ENCODE measurements at places on chromosomes 1 and 21.
A peak's percentile ranks its signal among the peaks of the same experiment; 100 is the strongest.

GRCh38 chr1:90911353-90911752, 110.5 kb downstream of the ZNF644 start:
- no peak for DNase-seq

DNA sequence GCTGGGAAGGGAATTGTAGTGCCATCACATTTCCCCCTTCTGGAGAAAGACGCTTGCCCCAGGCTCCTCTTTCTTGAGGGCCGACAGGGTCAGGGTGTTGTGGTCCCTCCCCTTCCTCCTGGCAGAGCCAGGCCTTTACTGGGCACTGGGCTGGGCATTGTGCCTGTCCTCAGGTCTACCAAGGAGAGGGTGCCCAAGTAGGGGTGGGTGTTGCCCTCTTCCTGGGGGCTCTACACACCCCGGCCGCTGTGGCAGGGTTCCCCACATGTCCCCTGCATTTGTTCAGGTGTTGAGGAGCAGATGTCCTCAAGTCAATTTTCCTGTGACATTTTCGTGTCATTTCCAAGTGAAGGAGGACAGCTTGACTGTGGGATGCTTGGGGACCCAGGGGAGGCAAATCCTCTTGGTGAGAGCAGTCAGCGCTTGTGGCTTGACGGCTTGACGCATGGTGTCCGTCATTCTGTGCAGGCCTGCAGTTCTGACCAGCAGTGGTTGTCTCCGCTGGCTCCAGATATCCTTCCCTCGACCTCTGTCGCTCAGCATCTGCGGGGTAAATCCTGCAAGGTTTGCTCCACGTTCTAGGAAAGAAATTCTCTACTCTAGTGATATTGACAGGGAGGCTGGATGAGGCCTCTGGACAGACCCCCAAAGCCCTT, 181.9 kb upstream of the VAMP3 start:
- DNase-seq = no peak

DNA sequence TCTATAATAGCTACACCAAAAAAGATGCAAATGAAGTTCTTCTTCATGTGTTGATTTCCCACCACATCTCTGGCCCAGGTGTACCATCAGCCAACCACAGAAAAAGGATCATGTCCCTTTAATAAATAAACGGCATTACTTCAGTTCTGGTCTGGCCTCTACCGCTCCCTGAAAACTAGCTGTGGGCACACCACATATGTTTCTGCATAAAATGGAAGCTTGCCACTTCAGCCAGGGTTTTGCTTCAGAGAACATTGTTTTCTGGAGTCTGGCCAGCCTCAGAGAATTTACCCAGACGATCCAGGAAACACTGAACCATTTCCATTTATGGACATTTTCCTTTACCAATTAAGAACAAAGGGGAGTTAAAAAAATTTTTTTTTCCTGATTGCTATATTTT, 5.8 kb upstream of the LAMC2 start:
- DNase-seq = no peak

- DNase-seq = peak; percentile 51
Measured at GRCh38 chr1:24898152-24898908, 31.7 kb downstream of the RUNX3 start.

DNA sequence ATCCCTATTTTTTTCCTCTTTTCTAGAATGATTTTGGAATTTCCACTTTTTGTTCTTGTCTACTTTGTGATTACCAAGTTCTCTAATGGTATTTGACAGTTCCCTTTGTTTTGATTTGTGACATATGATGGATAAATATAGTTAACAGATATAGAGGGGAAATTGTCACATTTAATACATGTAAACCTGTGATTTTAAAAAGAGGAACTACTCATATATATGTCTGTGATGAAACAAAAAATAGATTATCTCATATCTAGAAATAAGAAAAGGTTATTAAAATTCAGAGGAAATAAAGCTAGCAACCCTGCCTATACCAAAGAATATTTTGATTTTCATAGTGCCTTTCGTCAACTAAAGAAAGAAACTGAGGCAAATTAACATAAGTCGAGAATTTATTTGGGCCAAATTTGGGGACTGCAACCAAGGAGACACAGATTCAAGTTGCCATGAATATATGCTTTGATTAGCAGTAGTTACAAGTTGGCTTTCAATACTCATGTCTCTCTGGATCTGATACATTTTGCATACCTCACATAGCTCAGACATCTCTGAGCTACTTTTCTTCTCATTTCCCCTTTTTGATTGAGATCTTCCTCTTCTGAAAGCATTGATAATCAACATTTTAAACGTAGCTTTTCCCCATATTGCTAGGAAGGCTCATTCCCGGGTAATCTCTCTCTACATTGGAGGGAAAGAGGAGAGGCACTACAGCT, 15.6 kb upstream of the C21orf91 start:
- DNase-seq = no peak

DNA sequence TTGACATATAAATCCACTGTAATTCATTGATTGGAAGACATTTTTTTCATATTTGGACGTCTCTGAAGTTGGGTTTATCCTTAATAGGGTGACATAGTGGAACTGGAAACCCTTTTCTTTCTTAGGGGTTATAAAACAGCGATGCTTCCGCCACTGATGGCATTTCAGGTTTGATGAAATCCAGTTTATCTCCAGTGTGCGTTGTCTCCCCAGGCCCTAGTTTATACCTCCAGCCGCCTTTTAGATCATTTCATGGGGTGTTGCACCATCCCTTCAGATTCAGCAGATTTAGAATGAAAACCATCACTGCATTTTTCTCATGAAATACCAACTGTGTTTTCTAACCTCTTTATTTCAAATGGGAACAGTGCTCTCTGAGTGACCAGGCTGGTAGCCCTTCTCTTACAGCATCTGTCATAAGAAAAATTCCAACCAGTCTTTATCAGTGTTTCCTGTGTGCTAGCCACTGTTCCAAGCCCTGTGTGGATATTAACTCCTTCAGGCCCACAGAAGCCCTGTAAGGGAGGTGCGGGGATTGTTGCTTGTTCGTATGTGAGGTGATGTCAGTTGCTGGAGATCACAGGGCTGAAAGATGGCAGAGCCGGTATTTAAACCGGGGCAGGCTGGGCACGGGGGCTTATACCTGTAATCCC, 19.0 kb downstream of the H6PD start:
- no peak for DNase-seq

GRCh38 chr1:236615399-236616148, 11.3 kb upstream of the HEATR1 start:
- no peak for DNase-seq

DNA sequence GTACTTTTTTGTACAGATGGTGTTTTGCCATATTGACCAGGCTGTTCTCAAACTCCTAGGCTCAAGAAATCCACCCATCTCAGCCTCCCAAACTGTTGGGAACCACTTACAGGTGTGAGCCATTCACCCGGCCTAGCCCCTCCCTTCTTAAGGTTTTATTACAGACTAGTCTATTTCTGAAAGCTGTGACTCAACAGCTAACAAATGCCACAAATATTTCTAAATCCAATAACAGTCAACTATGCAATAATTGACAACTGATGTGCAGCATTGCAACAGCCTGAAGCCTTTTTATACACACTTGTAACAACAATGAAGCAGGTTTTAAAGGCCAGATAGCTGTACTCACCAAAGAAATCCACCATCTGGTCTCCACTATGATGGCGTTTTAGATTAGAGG, 51.4 kb downstream of the GRIK1 start:
- DNase-seq = no peak

GRCh38 chr21:41851090-41851790, 27.9 kb downstream of the PRDM15 start:
- DNase-seq = no peak

GRCh38 chr1:110760321-110760720, 85.6 kb upstream of the KCNA3 start:
- DNase-seq = no peak

DNA sequence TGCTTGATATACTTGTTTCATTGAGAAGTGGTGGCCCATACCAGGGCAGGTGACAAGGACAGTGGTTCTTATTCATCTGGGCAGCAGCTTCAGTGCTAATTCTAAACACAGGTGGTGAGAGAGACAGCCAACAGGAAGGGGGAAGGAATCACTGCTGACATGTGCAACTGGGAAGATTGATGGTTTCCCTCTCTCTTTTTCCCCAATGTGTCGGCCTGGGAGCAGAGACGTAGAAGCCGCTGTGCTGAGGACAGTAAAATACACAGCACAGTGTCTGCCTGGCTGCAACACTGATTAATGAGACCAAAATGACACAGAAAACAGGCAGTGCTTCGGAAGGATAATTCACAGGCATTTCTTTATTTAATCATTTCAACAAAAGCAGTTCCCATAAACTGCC, 48.8 kb downstream of the WARS2 start:
- no peak for DNase-seq

DNA sequence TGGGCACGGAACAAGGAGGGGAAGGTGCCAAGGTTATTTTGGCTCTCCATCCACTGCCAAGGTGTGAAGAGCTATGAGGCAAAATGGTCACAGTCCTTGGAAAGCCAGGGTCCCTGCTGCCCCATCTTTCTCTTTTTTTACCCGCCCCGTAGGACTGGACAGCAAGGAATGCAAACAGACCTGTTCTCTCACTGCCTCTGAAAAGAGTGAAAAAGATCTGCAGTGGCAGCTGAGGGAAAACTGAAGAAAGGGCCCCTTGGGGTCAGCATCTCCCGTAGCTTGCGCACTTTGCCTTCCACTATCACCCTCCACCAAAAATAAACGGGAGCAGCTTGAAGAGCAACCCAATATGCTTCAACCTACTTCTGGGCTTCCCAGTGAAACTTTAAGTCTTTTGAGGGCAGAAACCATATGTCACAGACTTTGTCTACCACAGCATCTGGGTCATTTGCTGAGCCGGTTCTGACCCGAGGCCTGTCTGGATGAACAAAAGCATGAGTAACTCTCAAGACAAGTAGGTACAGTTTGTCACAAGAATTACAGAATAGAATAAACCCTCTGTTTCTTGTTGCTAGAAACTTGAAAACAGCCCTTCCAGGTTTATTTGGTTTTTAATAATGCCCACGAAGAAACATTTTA, 9.4 kb upstream of the KIF14 start:
- no peak for DNase-seq

DNA sequence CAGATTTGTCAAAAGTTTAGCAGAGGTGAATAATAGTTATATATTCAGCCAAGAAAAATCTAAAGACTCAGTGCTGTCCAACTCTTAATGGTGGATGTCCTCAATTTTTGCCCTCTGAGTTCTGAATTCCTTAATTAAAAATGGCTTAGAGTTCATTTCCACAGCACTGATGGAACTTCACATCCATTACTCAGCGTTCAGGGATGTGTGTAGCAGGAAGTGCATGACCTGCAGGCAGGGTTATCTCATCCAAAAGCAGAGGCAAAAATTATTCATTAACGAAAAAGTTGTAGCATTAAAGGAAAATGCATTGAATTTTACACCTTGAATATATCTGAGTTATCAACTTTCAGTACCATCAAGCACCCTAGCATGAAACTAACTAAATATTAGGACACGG, 96.7 kb downstream of the ZP4 start:
- DNase-seq = no peak

DNA sequence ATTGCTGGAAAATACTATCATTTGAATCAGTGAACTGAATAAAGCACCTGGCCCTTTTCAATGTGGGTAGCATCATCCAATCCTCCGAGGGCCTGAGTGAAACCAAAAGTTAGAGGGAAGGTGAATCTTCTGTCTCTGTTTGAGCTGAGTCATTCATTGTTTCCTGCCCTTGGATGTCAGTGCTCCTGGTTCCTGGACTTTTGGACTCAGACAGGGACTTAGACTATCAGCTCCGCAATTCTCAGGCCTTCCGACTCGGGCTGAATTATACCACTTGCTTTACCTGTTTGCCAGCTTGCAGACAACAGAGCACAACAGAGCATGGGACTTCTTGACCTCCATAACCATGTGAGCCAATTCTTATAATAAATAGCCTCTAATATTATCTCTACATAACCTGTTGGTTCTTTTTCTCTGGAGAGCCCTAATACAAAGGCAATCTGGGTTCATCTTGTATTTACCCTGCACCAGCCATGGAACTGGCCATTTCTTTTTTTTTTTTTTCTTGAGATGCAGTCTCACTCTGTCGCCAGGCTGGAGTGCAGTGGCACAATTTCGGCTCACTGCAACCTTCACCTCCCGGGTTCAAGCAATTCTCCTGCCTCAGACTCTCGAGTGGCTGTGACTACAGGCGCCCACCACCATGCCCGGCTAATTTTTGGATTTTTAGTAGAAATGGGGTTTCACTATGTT, 19.2 kb upstream of the VASH2 start:
- no peak for DNase-seq

DNA sequence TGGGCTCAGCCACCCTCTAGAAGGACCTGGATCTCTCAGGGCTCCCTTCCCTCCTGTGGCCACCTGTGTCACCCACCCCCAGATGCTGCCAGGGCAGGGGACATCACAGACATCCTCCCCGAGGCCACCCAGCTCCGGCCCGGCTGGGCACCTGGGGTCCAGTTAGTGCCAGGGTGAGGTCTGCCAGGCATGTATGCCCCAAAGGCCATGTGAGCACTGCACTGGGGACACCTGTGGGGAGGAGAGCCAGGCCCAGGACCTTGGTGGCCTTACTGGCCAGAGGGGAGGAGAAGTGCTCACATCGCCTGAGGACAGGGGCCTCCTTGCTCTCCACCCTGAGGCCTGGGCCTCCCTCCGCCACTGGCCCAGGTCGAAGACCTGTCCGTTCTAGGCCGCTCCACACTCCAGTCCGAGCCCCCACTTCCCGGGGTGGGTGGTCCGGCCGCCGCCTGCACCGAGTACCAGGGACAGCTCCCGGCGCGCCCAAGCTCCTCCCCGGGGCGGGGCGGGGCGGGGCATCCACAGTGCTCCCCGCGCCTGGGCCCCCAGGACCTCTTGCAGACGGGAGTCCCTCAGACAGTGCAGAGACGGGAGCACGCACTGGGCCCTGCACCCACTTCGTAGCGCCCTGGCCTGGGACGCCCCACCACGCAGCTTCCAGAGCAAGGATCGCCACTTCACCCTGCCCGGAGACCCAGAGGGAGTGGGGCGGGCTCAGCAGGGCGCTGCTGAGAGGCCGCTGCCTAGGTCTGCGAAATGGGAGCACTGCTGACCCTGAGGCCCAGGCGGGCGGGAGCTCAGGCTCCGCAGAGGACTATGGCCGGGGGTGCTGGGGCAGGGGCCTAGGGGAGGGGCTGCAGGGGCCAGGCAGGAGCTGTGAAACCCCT, 34.3 kb upstream of the CCDC27 start:
- DNase-seq = no peak

- no peak for DNase-seq
Measured at GRCh38 chr21:35829067-35829466, 231.3 kb downstream of the SETD4 start.

- DNase-seq = no peak
Measured at GRCh38 chr1:228408869-228409805, 2.5 kb upstream of the TRIM11 start.

- no peak for DNase-seq
Measured at GRCh38 chr1:20903437-20903836, 116.3 kb upstream of the HP1BP3 start.

DNA sequence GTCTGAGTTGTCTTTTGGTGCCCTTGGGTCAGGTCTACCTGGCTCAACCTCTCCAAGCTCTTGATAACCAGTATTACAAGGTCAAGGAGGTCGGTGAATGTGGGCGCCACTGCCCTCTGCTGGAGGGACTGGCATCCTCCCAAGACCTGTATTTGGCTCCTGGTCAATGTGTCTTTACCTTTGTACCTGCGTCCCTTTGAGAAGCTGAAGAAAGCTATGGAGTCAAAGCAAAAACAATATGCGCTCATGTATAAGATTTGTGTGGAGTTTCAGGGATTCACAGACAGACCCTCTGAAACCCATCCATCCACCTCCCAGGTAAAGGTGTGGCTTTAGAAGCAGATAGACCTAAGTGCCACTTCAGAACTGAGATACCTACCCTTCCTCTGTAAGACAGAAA, 61.8 kb upstream of the NBL1 start:
- DNase-seq = peak; percentile 69

All from T-helper 1 cell (primary cell).